ENCODE measurements at places on chromosomes 11 and 22.

- DNase-seq: no peak
Measured at GRCh38 chr11:93389737-93390136, 59.2 kb downstream of the DEUP1 start.

DNA sequence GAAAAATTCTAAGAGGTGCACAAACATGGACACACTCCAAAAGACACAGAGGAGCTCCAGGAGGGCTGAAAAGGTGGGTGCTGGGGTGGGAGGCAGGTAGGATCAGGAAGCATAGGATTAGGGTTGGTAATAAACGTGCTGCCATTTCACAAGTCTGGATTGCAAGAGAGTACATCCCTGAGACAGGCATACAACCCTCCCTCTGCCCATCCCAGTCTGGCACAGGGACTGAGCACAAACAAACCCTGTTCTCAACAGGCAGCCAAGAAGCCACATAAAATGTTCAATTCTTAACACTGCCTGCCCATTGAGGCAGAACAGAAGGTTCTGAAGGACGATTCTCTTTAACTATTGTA is 18.5 kb downstream of the SLC35F2 start:
- no peak for DNase-seq

DNA sequence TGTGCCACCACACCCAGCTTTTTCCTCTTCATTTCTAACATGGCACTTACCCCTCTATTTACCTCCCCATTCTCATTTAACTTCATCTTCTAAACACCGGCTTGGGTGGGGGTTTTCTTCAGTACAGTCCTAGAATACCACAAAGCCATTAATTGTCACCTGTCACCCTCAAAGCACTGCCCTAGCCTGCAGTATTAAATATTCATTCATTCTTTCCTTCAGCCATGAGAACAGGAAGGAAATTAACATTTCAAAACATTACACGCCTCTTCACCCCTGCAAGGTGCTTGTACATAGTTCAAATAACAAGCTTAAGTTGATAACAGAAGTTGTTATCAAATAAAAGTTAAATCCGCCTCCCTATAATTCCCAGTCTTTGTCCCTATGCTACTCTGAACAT is 10.7 kb upstream of the VPS37C start:
- no peak for DNase-seq

- DNase-seq: no peak
Measured at GRCh38 chr11:3950996-3951660, 95.7 kb downstream of the STIM1 start.

GRCh38 chr11:61071208-61071681 is 31.0 kb upstream of the CD5 start:
- DNase-seq: no peak

DNA sequence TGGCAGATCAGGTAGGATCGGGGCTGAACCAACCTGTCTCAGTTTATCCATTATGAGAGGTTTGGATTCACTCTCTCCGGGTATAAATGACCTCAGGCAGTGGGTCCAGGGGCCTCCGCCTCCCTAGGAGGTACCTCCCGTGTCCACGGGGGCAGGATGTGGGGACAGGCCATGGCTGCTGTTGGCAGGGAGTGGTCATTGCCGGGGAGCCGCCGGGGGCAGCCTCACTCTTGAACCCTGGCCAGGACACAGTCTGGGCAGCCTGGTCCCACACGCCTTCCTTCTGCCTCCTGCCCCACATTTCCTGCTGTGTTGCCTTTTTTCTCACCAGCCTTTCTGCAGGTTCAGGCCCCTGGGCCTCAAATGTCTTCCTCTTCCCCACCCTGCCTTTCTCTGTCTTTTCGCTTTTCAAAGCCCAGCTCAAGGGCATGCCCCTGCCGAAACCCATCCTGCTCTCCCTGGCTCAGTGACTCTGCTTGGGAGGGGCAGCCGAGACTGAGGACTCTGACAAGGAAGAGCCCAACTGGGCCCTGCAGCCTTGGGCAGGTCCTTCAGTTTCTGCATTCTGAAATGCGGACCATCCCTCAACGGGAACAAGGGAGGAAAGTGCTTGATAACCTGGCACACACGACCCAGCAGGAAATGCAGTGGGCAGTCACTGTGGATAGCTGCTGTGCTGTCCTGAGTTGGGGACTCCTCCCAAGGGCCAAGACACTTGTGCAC is 31.1 kb downstream of the ZC3H7B start:
- no peak for DNase-seq

- DNase-seq: no peak
Measured at GRCh38 chr22:46290121-46290842, 6.4 kb upstream of the GTSE1 start.

- no peak for DNase-seq
Measured at GRCh38 chr11:15649371-15650104, 534.8 kb downstream of the INSC start.

- DNase-seq: no peak
Measured at GRCh38 chr11:80816454-80816847, 1375.6 kb upstream of the TENM4 start.

- DNase-seq: no peak
Measured at GRCh38 chr11:19677381-19678080, 35.1 kb upstream of the NAV2 start.

DNA sequence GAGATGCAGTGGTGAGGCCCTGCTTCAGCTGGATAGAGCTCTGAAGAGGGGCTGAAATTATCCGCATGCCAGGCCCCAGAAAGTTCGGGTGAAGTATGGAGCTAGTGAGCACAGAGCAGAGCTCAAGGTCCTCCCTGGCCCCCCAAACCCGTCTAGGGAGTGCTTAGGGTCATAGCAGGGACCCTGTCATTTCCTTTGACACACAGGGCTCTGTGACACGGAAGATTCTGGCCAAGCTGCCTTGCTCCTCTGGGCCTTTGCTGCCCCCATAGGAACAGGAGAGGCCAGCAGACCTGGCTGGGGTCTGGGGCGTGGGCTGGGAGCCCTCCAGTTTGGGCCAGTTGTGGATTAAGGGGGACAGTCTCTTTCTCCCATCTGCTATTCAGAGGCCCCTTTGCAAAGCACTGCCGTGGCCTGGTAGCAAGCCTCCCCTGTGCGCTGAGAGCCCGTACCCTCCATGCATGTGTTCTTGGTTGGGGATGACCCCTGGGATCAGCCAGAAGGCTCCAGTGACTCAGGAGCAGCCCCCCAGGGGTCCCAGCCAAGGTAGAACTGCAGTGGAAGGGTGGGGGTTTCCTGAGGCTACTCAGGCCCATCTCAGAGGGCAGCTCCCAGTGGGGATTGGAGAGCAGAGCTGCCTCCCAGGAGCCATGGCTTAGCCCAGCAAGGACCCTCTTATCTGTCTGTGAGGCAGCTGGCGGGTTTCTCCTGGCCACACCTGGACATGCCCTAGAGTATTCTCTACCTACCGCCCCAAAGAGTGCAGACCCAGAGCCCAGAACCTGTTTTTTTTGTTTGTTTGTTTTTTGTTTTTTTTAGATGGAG is 42.3 kb downstream of the RNF141 start:
- DNase-seq: no peak

GRCh38 chr11:86514453-86514852 is 139.8 kb downstream of the CCDC81 start:
- DNase-seq: no peak

- DNase-seq: no peak
Measured at GRCh38 chr22:17929909-17930308, 94.5 kb downstream of the MICAL3 start.

DNA sequence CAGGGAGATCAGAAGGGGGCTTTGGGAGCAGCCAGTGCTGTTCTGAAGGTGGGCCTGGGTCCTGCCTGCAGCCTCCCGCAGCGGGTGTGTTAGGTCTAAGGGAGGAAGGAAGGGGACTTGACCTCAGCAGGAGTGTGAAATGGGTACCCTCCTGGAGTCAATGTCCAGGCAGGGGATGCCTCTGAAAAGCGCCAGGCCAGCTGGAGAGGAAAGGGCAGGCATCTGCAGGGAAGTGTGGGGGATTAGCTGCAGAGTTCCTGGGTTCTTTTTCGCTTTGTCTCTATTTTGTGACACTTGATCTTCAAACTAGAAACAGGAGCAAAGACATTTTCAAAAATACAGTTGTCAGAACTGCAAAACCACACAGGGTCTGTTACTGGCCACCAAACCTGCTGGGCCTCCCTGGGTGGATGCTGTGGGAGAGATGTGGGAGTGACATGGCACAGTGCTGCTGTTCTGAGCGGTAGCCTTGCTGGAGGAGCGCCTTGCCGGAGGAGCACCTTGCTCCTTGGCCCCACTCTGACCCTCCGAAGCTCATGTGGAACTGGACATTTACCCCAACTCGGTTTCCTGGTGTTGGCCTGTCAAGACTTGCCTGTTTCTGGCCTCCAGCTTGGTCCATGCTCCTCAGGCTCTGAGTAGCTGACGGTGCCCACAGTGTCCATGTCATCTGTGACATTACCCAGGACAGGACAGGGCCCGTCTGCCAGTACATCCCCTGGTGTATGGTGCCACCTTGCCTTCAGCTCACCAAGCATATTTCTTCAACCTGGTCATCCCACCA is 25.9 kb downstream of the MED15 start:
- no peak for DNase-seq

GRCh38 chr22:39490135-39490798 is 11.8 kb upstream of the MIEF1 start:
- no peak for DNase-seq

GRCh38 chr11:85088286-85088685 is 538.9 kb downstream of the DLG2 start:
- DNase-seq: no peak

DNA sequence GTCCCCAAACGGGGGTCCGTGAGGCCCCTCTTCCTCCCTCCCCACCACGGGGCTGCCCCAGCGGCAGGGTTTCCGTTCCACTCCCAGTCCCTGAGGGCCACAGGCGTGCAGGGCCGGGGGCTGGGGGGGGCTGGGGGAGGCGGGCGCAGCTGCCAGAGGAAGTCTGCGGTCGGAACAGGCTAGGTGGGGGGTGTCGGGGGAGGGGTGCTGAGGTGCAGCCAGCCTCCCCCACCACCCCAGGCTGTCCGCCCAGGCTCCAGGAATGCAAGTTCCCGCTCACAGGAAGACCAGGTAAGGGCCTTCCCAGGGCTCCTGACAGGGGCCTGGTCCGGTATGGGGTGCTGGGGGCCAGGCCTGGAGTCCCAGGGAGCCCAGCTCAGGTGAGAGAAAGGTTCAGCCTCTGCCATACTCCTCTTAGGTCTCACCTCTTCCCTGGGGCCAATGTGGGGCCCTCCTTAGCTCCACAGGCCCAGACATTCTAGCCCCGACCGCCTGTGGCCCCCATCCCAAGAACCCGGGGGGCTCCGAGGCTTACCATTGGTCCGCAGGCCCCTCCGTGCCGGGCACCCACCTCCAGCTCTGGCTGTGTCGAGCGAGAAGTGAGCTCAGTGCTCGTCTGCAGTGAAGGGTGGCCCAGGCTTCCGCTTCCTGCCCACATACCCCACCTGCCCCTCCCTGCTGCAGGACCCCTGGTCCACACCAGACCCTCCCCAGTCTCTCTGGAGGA is at the start of gene PTPRCAP:
TSS of gene PTPRCAP (minus strand) at position 601 of the 727 bp plus-strand sequence. CDS start at position 538, 63 bp downstream.
- DNase-seq: no peak

DNA sequence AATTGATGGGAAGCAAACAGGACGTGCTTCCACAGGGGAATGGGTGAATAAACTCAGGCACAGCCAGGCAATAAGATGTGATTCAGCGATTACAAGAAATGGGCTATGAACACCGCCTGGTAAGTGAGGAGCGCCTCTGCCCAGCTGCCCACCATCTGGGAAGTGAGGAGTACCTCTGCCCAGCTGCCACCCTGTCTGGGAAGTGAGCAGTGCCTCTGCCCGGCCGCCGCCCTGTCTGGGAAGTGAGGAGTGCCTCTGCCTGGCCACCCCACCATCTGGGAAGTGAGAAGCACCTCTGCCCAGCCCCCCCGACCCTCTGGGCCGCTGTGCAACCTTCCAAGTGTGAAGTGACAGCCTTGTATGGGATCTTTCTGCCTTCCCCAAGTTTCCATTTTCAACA is 73.2 kb upstream of the PRR5 start:
- DNase-seq: no peak

- DNase-seq: no peak
Measured at GRCh38 chr11:90908074-90908473, 685.2 kb upstream of the CHORDC1 start.

GRCh38 chr22:43924877-43925276 is 1.3 kb downstream of the PNPLA3 start:
- no peak for DNase-seq

GRCh38 chr11:118838905-118839553 is 44.7 kb upstream of the CXCR5 start:
- no peak for DNase-seq

GRCh38 chr11:19832901-19833300 is 120.3 kb downstream of the NAV2 start:
- no peak for DNase-seq

- DNase-seq: no peak
Measured at GRCh38 chr11:63490551-63491239, at the start of gene PLAAT5. TSS of gene PLAAT5 (minus strand) at chr11:63491167. CDS start at chr11:63491034, 133 bp downstream.
